ENCODE measurements at places on chromosomes 13 and 19. TPM values are rescaled to one million over a fixed set of nuclear protein-coding genes. Genes with fewer than 3 reads are reported as not detected.

Gene KLK15
- total RNA-seq: not detected

Gene ATP1A3
- total RNA-seq: 2.3 TPM

Gene PSG2
- total RNA-seq: not detected

Gene SH2D3A
- total RNA-seq: 12.9 TPM

Gene SIGLEC8
- not detected for total RNA-seq

Gene TNNI3
- total RNA-seq: not detected

Data from Caki2 (cell line).